ENCODE measurements at places on chromosomes 12 and 14. TPM values are rescaled to one million over a fixed set of nuclear protein-coding genes. Genes with fewer than 3 reads are reported as not detected.
A peak's percentile ranks its signal among the peaks of the same experiment; 100 is the strongest.

DNA sequence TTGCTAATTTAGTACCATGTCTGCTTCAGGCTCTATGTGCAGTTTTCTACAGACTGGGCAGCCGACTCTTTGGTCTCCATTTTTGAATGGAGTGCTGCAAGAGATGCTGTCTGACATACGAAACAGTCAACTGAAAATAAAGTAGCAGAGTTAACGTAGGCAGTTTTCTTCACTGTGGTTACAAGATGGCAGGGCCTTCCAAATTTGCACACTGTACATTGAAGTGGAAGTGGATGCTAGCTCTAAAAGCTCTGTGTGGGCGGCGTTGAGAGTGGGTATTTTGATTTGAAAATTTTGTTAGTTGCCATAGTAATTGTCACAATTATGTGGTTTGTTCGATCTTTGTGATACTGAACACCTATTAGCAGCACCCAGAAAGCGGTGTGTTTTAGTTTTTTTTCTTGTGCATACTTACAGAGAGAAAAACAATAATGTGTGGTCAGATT lies 154.9 kb upstream of the ATP2B1 start:
- DNase-seq, result no peak

DNA sequence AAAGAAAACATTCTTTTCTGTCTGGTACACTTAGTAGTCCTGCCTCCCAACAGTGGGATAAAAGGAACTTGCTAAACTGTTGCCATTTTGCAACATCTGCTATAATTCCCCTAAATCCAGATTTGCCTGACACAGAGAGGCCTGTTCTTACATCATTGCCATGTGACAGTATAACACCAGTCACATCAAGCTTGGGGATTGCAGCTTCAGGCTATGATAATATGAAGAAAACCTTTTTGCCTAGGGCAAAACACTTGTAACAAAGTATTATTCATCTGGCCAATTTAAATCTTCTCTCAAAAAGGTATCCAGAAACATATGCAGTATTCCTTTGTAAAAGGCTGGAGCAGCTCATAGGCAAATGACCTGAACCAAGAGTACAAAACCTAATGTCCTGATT lies 80.9 kb upstream of the OTX2 start:
- DNase-seq, result no peak

DNA sequence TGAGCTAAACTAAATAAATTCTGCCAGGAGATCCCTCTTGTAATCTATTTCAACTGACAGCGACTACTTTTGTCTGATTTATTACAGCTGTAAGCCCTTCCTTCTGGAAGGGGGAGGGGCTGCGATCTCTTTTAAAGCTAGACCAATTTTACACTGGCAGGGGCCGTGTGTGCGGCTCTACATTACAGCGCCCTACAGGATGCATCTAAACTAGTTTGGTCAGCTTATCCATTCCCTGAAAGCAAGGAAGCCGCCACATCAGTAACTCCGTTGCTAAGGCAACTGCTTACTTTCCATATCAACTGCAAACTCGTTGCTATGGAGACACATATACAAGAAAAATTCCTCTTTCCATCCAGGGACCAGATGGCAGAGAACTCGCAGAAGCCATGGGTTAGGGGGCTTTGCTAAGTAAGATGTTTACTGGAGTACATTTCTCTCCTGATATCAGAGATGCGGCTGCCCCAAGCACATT lies 17.4 kb downstream of the FOXN3 start:
- DNase-seq, result no peak

GRCh38 chr12:123828854-123829547 lies 66.9 kb downstream of the DNAH10 start:
- no peak for DNase-seq

- no peak for DNase-seq
These were observed 43.1 kb downstream of the DIO3 start for GRCh38 chr14:101604228-101604934.

- DNase-seq, result no peak
These were observed 109.0 kb downstream of the APAF1 start for GRCh38 chr12:98754095-98754494.

DNA sequence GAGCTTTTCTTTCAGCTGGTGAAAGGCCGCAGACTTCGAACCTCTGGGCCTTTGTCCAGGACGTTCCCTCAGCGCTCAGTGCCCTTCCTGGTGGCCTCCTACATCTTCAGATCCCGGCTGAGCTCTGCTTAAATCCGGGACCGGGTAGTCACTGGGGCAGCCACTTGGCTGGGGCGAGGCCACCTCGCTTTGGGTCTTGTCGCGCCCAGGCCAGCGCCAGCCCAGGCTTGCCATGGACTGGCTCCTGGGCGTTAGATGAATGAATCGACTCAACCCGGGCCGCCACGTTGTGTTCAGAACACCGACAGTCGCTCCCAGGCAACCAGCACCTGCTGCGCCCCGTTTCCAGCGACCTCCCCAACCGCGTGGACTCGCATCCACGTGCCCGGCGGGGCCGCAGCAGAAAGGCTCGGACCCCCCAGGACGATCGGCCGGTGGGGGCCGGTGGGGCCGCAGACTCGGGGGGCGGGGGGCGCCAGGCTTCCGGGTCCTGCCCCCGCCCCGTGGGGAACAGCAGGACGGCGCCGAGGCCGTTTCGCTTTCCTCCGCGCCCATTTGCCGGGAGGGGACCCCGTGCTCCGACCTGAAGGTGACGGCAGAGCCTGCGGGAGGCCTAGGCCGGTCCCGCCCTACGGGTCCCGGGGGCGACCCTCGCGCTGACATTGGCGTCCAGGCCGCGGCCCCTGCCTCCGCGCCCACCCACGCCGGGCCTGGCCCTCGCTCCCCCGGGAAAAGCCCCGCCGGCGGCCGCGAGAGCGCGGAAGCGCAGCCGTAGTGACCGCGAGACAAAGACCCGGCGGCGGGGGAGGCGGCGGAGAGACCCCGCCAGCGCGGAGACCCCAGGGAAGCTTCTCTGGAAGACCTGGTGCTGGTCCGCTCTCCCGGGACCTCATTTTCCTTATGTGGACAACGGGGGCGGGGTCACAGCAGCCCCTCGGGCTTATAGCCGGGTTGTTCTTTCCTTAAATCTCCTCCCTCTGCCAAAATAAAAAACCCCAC lies 37.3 kb upstream of the RCOR1 start:
- DNase-seq, result peak; percentile 87

Gene SCN8A
- 0.42 TPM for total RNA-seq

Gene HCFC2
- 32.3 TPM for total RNA-seq

Gene IFNG
- total RNA-seq, result not detected

DNA sequence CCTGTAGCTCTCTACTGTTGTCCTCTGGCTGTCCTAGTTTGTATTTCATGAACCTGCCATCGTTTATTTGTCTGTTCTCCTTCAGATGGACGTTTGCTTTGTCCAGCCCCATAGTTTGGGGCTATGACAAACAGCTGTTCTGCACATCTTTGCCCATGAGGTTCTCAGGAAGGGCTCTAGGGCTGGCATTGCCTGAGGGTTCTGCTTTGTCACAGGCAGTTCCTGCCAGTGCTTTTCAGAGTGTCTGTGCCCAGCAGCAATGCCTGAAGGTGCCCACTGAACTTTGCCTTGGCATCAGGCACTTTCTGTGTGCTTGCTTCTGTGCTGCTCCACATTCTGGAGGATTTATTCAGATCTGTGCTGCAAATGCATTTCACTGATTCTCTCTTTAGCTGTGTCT lies 361.3 kb downstream of the TMEM121 start:
- DNase-seq, result peak; percentile 12

- no peak for DNase-seq
These were observed 113.8 kb downstream of the EGLN3 start for GRCh38 chr14:33836900-33837577.

Gene C12orf56
- not detected for total RNA-seq

- DNase-seq, result no peak
These were observed 71.3 kb upstream of the DDX11 start for GRCh38 chr12:31002361-31002725.

Gene ITGB7
- 3.2 TPM for total RNA-seq

DNA sequence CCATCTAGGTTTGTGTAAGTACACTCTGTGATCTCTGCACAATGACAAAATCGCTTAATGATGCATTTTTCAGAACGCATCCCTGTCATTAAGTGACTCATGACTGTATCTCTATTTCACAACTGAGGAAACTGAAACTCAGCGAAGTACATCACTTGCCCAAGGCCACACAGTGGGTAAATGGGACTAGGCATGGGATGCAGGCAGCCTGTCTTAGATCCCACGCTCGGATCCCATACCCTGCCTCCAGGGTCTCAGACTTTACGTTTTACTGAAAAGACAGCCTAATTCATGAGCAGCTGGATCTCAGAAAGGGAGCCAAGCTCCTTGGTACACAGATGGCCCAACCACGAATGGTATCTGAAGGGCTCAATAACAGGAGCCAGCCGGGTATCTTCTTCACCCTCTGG lies 2.4 kb upstream of the MLEC start:
- DNase-seq, result no peak

Gene KERA
- not detected for total RNA-seq

DNA sequence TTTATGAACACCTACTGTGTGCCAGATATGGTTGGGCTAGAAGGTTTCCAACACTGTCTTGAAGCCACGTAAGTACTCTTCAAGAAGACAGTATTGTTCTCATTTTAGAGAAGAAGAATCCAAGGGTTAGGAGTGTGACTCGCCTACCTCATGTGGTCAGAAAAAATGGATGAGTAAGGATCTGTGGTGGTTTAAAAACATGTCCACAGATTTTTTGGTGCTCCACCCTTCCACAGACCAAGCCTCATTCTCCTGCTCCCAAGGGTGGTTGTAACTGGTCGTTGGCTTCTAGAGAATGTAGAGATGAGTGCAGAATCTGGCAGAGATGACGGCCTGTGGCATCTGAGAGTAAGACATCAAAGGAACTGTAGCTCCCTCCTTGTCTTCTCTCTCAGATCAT lies 30.3 kb upstream of the TTC7B start:
- DNase-seq, result no peak

Gene EML5
- 0.39 TPM for total RNA-seq

GRCh38 chr14:65506801-65507200 lies 94.3 kb downstream of the FUT8 start:
- DNase-seq, result no peak

DNA sequence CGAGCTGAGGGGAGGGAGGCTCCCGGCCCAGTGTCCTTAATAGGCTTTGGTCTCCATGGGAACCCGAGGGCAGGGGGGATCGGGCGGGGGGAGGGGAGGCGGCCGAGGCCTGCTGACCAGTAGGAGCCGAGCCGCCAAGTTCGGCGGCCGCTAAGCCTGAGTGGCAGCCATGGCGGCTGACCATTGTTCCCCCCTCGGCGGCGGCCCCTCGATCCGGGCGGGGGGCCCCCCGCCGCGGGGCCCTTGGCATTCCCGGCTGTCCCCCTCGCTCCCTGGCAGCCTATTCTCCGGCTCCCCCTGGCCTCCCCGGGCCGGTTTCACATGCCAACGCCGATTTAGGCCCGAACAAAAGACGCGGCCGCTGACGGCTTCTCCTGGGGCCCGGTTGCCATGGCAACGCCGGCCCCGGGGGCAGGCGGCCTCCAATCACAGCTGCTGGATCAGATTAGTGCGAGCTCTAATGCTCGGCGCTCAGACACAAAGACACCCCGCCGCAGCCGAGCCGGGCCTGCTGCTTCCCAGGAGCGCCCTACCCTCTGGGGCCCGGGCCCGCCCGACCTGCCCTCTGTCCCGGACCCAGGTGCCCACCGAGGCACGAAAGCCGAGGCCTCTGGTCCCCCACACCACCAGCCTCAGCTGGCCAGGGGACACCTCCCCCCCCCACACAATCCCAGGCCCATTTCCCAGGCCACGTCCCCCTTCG lies 7.3 kb downstream of the MSI1 start:
- peak; percentile 82 for DNase-seq

- no peak for DNase-seq
These were observed 69.5 kb upstream of the DICER1 start for GRCh38 chr14:95226801-95227200.

DNA sequence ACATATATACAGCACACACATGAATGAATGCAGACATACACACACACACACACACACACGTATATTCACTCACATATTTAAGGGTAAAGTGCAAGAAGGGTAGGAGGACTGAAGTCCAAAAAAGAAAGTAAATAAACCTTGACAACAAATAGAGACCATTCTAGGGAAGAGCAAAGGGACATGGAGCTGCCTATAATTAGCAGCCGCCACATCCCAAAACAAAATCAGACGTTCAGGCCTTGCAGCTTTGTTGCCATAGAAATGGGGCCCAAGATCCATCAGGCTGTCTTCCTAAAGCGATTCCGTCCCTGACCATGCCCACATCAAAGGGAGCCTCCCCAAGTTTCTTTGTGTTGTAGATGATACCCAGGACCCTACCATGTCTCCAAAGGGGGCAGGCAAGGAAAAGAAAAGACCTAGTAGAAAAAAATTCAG lies 703.5 kb upstream of the TBX3 start:
- no peak for DNase-seq

- DNase-seq, result peak; percentile 93
These were observed 14.0 kb downstream of the KCTD10 start for GRCh38 chr12:109462868-109463692.

GRCh38 chr12:52423035-52423434 lies 11.1 kb downstream of the KRT75 start:
- no peak for DNase-seq

DNA sequence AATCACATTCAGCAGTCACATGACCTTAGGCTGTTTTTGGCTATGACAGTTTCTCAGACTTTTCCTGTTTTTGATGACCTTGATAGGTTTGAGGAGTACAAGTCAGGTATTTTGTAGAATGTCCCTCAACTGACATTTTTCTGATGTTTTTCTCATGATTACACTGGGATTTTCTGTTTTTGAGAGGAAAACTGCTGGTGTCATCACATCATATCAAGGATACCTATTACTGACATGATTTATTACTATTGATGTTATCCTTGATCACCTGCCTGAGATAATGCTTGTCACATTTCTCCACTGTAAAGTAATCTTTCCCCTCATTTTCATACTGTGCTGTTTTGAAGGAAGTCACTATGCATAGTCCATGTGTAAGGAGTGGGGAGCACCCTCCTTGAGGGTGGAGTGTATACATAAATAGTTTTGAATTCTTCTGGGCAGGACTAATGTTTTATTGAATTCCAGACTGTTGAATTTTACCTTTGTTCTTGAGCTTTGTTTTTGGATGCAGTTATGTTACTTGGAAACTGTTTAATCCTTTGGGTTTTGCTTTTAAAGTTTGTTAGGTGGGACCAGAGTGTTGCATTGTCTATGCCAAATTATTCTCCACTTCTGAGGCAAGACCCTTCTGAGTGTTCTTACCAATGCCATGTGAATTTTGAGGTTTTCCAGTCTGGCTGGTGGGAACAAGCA lies 444.5 kb upstream of the FAR2 start:
- DNase-seq, result no peak

Gene TMTC1
- 69.4 TPM for total RNA-seq

Measured in aorta (tissue), 5 donors.